Activated CD4-positive, alpha-beta memory T cell treated with anti-CD3 and anti-CD28 coated beads for 36 hours (primary cell): ENCODE measurements at places on chromosomes 12 and 14.

GRCh38 chr12:124616394-124617221 lies 49.2 kb upstream of the NCOR2 start:
- no peak overlapping the region for H3K4me3 ChIP-seq
- H3K36me3 ChIP-seq: no peaks in the 10 kb centered on the region
- H3K27me3 ChIP-seq: no peaks in the 10 kb centered on the region
- no peak for DNase-seq

DNA sequence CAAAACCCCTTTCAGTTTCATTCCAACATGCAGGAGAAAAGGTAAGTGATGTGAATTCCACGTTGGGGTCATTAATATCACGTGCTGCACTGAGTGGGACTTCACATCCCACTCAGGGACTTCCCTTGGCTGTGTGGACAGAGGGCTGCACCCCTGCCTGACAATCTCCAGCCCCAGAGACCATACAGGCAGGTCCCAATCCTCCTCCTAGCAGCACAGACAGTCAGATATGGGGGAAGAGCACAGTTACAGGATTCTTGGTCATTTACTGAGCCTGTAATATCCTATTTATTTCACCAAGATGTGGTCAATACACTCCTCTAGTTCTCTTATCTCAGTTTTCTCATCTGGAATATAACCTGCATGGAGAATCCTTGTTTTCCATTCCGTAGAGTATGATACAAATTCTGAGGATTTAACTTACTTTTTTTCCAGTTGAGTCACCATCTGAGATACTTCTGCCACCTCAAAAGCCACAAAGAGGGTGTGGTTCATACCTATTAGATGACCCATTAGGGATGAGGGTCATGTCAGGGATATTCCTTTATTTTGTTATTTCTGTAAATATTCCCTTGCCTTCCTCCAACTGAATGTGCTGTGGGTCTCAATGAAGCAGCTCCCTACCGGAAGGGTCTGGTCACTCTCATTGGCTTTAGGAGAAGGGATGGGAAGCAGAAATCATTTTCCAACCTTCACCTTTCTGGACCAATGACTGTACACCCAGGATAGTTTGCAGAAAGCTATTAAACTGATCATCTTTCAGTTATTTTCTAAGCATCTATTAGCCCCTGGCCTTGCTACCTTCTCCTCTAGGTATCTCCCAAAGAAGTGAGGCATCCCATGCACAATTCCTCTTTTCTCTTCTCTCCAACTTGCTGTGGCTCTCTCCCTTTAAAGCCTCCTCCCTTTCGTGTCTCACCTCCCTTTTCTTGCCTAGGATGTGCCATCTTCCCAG lies 43.0 kb upstream of the NTF3 start:
- H3K36me3 ChIP-seq: no peaks in the 10 kb centered on the region
- no peaks in the 10 kb centered on the region for H3K27me3 ChIP-seq
- no peak overlapping the region for H3K4me3 ChIP-seq
- no peak for DNase-seq
- no peaks in the 10 kb centered on the region for H3K4me1 ChIP-seq
- no peak overlapping the region for H3K27ac ChIP-seq

- DNase-seq: no peak
- H3K4me3 ChIP-seq: no peak overlapping the region
- H3K27me3 ChIP-seq: peaks cover 3% of the 10 kb centered on the region
- H3K27ac ChIP-seq: no peak overlapping the region
- H3K36me3 ChIP-seq: no peaks in the 10 kb centered on the region
Measured at GRCh38 chr14:104556256-104557021, 23.1 kb upstream of the C14orf180 start.

DNA sequence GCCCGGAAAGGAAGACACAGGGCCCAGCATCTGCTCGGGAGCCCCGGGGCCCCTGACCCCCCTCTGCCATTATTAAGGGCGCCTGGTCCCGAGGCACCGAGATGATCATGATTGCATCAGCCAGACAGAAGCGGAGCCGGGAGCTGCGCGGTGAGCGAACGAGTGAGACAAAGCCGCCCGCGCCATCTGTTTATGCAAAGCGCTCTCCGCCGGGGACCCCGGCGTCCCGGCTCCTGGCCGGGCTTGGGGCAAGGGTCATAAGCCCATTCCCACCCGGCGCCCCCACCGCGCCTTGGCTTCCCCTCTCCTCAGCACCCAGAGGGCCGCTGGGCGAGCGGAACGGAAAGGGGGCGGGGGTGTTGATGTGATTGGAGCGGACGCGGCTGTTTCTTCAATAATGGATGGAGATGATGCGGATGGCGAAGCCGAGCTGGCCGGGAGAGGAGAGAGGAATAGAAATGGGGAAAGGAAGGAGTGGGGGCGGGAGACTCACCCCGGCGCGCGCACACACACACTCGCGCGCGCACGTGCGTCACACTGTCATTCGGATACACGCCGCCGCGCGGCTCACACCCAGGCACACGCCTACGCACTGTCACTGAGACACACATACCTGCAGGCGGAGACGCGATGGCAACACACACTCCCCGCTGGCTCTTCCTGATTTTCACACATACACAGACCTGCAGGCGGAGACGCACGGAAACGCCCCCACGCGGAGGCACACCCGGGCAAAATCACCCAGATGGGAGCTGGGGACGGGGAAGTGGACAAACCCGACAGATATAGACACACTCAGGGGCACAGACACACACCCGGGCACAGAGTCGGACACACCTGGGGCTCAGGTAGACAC lies 10.7 kb downstream of the STAC3 start:
- peaks cover 55% of the 10 kb centered on the region for H3K4me1 ChIP-seq
- peak; percentile 83 for DNase-seq
- peaks cover 2% of the 10 kb centered on the region for H3K36me3 ChIP-seq

GRCh38 chr14:70032016-70032415 lies 152.8 kb downstream of the SMOC1 start:
- DNase-seq: no peak
- no peaks in the 10 kb centered on the region for H3K36me3 ChIP-seq
- H3K4me3 ChIP-seq: no peak overlapping the region
- no peak overlapping the region for H3K27ac ChIP-seq
- H3K4me1 ChIP-seq: no peaks in the 10 kb centered on the region
- H3K27me3 ChIP-seq: peaks cover 2% of the 10 kb centered on the region

- no peak overlapping the region for H3K4me3 ChIP-seq
- H3K27me3 ChIP-seq: no peaks in the 10 kb centered on the region
- H3K36me3 ChIP-seq: peaks cover 21% of the 10 kb centered on the region
- H3K27ac ChIP-seq: no peak overlapping the region
Measured at GRCh38 chr12:69545081-69545480, 40.2 kb upstream of the CCT2 start.

DNA sequence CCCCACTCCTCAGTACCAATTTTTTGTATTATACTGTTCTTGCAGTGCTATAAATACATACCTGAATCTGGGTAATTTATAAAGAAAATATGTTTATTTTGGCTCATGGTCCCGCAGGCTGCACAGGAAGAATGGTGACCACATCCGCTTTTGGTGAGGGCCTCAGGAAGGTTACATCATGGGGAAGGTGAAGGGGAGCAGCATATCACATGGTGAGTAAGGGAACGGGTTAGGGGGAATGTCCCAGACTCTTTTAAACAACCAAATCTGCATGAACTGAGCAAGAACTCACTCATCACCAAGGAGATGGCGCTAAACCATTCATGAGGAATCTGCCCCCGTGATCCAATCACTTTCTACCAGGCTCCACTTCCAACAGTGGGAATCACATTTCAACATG lies 40.0 kb downstream of the OSBPL8 start:
- DNase-seq: peak; percentile 54
- no peak overlapping the region for H3K4me3 ChIP-seq
- peak overlapping the region; percentile 71 for H3K27ac ChIP-seq
- peaks cover 25% of the 10 kb centered on the region for H3K36me3 ChIP-seq
- H3K27me3 ChIP-seq: no peaks in the 10 kb centered on the region
